Left cardiac atrium (tissue), 4 donors: ENCODE measurements at places on chromosomes 6 and 20.

DNA sequence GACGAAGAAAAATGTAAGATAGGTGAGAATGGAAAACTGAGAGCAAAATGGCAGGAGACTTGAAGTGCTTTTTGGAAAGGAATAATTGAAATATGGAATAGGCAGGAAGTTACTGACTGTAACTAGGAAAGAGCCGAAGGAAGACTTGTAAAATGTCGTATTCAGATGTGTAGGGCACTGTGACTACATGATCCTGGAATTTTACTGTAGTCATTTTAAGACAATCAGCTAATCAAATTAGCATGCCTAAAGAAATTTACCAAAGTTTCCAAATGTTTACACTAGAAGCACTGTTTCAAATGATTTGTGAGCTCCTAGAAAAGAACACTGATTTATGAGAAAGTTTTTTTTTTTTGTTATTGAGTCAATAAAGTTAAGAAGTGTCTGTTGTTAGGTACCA, 21.2 kb upstream of the ADIG start:
- no peak for DNase-seq

GRCh38 chr20:58853976-58854637, 1.6 kb downstream of the GNAS start:
- DNase-seq = no peak

DNA sequence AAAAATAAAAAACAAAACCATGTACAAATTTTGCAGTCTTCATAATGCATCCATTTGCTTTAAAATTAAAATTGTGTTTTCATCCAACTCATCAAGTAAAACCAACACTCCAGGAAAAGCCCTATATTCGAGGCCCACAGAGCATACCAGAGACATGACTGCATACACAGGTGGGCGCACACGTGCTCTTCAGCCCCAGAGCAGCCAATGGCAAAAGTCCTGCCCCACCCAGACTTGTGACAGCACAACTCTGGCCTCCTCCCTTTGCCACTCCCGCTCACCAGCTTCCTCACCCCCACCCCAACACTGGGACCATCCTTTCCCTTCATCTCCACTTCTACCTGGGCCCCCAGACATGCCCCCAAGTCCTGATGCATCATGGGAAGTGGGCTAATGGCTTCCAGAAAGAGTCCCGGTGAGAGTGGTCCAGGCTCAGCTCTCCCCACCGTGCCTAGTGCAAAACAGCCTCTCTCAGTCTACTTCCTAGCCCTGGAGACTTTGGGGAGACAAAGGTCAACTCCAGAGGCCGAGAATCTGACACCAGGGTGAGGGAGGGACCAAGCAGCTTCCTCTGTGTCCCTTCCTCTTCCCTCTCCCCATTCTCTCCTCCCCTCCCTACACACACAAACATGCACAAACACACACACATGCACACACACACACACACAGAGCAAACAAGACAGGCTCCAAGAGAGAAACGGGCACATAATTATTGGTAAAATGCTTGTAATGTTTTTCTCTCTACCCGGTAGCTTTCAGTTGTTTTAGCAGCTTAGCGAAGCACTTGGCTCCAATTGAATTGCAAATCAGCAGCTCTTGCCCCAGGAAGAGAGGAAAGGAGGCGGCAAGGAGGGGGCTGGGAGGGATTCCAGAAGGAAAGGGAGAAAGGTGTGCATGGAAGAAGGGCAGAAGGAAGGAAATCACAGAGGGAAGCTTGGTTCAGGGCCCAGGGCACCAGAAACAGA, 14.3 kb downstream of the GRM4 start:
- no peak for DNase-seq

- DNase-seq = no peak
Measured at GRCh38 chr6:109296971-109297372, 85.3 kb downstream of the CD164 start.

DNA sequence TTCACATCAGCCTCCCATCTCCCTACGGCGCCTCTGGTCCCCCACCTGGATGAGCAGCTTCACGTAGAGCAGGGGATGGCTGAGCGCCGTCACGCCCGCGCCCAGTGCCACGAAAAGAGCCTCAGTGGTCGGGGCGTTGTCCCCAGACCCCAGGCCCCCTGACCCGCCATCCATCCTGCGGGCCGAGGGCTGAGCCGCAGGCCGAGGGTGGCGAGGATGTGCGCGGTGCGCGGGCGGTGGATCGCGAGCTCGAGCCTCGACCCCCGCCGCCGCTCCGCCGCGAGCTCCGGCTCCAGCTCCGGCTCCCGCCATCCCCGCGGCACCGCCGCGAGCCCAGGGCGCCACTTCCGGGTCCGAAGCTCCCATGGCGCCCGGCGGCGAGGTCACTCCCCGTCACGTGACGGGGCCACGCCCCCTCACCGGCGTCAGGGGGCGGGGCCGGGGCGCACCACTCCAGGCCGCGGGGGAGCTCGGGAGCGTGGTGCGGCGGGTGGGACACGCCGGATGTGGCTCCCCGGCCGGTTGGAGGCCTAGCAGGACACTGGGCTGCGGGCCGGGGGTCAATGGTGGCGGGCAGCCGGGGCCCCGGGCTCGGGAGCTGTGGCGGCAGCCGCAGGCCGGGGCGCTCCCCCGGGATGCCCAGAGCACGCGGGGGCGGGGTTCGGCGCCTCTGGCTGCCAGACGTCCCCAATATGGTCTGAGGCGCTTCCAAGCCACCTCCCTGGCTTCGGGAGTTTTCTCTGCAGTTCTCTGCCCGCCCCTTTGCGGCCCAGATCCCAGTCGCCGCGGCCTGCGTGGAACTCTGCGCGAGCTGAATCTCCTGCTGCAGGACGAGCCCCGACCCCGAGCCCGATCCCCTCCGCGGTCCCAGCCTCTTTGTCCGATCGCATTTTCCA, at the start of gene MTCH1:
Gene MTCH1 (minus strand): TSS at position 389 of the 896 bp plus-strand sequence. CDS start 23 bp downstream, at position 366.
- peak; percentile 94 for DNase-seq

GRCh38 chr6:89932245-89932802, 38.1 kb downstream of the GJA10 start:
- DNase-seq = no peak

DNA sequence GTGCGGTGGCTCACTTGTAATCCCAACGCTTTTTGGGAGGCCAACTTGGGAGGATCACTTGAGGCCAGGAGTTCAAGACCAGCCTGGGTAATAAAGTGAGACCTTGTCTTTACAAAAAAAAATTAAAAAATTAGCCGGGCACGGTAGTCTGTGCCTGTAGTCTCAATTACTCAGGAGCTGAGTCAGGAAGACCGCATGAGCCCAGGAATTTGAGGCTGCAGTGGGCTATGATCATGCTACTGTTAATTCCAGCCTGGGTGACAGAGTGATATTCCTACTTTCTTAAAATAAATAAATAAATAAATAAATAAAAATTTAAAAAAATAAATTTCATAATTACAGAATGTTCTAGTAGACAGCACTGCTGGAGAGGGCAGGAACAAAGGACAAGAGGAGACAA, 62.4 kb downstream of the DST start:
- no peak for DNase-seq

DNA sequence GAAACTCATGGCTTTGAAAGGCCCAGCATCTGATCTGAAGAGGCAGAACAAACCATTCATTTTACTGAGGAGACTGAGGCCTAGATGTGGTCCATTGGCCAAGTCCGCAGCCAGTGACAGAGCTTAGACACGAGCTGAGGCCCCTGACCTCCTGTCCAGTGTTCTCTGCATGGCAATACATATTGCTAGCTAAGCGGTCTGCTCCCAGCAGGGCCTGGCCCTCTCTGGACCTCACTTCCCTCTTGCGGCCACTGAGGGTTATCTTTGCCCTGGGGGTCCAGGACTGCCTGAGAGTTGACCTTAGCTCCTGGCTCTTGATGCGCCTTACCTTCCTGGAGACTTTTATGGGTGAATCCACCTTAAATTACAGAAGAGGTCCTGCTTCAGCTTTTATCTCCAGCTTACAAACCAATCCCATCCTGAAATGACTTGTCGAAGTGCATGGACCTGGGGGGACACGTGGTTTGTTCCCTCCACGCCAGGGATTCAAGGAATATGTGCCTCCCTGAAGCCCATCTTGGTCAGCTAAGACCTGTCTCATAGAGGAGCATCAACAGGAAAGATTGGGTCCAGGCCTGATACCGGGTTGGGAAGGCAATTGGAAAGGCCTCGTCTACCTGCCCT, 75.6 kb downstream of the CNBD2 start:
- DNase-seq = no peak

GRCh38 chr20:46388937-46389336, 17.5 kb downstream of the ELMO2 start:
- no peak for DNase-seq

- DNase-seq = no peak
Measured at GRCh38 chr6:92887871-92888270, 531.5 kb downstream of the EPHA7 start.

DNA sequence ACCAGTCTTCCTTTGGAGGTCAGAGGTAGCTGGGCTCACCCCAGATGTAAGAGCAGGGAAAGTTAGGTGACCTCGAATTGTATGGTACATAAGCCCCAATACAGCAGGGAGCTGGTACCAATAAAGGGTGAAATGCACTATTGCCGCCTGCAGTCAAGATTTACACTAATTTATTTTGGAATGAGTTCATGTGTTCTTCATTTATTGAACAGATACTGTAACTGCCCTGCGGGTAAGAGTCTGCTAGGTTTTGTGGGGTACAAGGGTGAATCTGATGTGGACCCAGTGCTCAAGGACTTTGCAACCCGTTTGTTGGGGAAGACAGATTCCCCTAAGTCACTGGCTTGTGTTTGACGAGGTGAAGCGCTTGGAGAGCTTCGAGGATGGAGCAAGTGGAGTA, 2.5 kb upstream of the DNAJC5 start:
- DNase-seq = no peak

- DNase-seq = peak; percentile 86
Measured at GRCh38 chr20:34525709-34526416, 9.6 kb downstream of the DYNLRB1 start.

- no peak for DNase-seq
Measured at GRCh38 chr6:6234963-6235362, 85.5 kb downstream of the F13A1 start.

GRCh38 chr6:6811128-6812009, 222.8 kb downstream of the LY86 start:
- no peak for DNase-seq

DNA sequence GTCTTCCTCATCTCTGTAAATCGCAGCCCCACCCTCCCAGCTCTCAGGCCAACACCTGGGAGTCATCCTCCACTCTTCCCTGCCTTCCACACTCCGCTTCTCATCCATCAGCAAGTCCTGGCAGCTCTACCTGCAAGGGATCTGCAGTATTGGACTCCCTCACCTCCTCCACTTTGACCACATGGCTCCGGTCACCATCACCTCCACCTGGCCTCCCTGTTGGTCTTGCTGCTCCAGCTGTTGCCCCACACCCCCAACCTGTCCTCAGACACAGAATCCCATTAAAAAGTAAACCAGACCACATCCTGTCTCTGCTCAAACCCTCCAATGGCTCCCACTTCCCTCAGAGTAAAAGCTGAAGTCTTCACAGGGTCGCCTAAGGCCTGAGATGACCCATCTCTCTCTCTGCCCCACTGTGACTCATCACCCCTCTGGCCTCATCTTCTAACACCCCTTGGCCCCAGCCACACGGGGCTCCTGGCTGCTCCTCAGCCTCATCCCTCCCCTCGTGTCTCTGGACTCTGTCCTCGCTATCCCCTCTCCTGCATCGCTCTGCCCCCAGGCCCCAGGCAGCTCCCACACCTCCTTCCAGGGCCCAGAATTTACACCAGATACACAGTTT, 185.1 kb upstream of the SULF2 start:
- no peak for DNase-seq

DNA sequence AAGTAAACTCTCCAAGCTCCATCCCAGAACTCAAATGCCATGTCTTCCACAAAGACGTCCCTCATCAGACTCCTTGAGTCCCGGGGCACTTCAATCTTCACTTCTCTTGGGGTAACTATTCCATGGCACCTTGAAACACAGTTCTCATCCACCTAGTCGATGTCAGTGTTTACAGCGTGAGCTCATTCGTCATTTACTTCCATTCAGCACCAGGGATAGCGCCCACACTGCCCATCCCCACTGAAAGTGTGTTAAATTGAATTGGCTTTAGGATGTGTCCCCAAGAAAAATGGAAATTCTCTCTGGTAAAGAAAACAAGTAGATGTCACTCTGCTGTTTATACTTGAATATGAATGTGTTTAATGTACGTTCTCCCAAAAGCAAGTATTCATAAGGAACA, 31.3 kb downstream of the KCNK15 start:
- DNase-seq = no peak

GRCh38 chr6:24330137-24330732, 27.6 kb downstream of the DCDC2 start:
- DNase-seq = no peak

DNA sequence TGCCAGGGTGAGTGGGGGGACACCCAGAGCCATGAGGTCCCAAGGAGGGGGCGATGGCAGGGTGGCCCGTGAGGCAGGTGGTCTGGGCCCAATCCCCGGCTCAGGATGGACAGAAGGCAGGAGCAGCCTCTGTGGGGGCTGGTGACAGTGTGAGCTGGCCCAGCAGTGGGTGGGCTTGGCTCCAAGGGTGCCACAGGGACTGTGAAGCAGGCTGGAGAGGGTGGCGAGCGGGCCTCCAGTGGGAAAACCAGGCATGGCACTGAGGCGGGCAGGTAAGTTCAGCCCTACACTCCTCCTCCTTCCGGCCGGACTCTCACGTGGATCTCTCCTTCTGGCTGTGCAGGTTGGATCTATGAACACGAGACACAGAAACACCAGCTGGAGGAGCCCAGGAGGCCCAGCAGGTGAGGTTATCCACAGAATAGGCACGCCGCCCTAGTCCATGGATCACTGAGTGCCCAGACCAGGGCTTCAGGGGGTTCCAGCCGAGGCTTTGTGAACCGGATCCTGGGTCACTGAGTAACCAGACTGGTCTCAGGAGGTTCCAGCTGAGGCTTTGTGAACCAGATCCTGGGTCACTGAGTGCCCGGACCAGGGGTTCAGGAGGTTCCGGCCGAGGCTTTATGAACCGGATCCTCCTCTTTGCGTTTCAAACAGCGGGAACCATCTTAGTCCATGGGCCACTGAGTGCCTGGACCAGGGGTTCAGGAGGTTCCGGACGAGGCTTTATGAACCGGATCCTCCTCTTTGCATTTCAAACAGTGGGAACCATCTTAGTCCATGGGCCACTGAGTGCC, 76.4 kb upstream of the BHLHE23 start:
- peak; percentile 12 for DNase-seq

DNA sequence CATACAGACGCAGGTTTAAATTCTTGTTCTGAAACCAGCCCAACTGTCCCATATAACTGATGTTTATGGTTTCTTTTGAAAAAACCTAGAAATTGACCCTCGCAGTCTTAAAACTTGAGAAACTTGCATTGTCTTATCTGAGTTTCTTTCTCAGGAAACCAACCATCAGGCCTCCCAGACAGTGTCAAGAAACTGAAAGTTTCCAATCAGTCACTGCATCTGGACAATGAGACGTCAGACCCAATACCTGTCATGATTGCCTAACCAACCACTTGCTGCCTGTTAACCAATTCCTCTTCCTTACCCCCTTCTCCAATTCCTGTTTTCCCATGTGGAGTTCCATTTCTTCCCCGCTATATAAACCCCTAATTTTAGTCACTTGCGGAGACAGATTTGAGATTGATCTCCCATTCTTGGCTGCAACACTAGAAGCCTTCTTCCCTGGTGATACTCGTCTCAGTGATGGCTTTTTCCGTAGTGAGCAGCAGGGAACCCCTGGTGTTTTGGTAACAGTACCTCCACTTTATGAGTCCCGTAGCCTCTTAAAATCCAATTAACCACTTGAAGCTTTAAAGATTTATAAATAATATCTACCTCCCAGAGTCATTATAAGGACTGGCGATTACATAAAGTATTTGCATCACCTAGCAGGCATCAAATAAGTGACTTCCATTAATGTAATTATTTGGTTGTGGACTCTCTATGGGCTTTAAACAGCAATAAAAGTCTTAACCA, 49.3 kb downstream of the GPR63 start:
- DNase-seq = no peak

- DNase-seq = peak; percentile 94
Measured at GRCh38 chr6:3751730-3752530, 417 bp upstream of the PXDC1 start.

GRCh38 chr6:137970368-137970767, 103.3 kb downstream of the TNFAIP3 start:
- no peak for DNase-seq
